ENCODE measurements at places on chromosomes 12 and 14.

DNA sequence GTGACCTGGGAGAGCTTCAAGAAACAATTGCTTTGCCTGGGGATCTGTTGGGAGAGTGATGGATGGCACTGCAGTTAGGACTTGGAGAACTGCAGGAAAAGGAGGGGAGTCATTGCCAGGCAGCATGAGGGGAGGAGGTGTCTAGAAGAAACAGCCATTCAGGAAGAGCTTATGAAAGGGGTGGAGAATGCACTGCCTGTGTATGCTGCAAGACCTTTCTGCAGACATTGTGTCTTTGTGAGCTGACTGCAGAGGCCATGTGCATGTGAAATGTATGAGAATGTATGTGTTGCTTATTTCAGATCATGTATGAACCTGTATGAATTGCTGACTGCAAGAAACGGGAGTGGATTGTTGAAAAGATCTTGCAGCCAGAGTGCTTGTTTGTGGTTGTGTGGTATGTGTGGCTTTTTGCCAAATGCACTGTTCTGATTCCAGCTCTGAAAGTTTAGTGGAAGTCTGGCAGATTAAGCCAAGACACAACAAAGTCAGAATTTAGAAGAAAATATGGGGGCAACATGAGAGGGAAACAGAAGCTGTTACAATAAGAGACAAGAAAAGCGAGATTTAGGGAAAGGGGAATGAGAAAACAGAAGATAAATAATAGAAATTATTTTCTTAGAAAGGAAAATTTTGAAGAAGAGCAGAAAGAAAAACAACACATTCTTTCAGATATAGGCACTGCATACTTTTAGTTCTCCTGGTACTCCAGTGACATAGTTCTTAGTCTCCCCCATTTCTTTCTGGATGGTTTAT is 9.8 kb upstream of the RIMKLB start:
- DNase-seq, result no peak

GRCh38 chr14:104696671-104697316 is 7.4 kb downstream of the INF2 start:
- peak; percentile 64 for DNase-seq

- DNase-seq, result no peak
These were observed 98.8 kb downstream of the CALM1 start for GRCh38 chr14:90495357-90496276.

- DNase-seq, result no peak
These were observed 23.9 kb upstream of the CCDC63 start for GRCh38 chr12:110822821-110823415.

- DNase-seq, result peak; percentile 82
These were observed 48.8 kb downstream of the LTBP2 start for GRCh38 chr14:74563233-74563585.

GRCh38 chr14:50744231-50744630 is 76.1 kb upstream of the SAV1 start:
- DNase-seq, result no peak

GRCh38 chr14:87133073-87133801 is 859.7 kb downstream of the GALC start:
- no peak for DNase-seq

DNA sequence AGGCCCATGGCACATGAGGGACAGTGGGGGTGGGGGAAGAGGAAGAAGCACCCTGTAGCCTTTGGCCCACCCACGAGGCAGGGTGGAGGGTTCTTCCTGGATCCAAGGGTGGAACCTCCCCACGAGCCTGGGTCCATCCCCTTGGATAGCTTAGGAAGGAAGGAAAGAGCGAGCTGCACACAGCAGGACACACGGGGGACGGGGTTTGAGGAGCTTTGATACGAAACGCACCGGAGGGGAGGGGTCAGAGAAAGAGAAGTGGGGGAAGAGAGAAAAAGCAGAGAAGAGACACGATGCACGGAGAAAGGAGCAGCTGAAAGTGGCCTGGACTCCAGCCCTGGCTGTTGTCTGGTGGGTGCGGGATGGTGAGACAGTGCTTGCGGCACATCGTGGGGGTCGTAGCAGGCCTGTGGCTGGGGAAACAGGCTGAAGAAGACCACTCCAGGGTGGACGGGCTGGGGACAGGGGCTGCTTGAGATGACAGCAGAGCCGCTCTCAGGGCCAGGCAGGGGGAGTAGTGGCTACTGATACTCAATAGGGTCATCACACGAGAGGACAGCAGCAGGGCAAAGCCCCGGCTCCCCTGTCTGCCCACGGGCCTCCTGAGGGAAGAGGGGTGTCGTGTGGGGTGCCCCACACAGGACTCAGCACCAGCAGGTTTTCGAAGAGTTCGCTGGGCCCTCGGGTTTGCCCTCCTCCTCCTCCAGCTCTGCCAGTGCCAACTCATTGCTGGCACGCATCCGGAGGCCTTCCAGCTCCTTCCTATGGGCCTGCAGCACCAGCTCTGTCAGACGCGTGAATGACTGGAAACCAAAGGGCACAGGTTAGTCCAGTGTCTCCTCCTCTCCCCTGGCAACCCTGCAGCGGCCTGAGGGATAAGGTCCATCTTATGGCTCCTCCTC is 5.4 kb upstream of the GPX2 start:
- DNase-seq, result no peak

DNA sequence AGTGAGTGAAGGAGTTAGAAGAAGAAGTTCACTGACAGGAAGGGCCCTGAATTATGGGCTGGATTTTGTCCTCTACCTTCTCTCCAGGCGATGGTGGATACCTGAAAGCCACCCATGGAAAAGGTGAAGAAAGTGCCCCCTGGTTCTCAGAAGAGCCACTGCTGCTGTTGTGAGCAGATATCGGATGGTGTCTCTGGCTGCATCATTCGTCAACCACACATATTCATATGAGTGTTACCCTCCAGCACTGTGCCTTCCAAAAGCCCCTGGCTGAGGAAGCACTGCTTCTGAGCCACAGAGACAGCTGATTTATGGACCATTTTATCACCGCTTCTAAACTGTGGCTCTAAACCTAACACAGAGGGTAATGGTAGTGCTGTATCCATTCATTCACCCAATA is 2.0 kb upstream of the ACTN1 start:
- DNase-seq, result no peak

DNA sequence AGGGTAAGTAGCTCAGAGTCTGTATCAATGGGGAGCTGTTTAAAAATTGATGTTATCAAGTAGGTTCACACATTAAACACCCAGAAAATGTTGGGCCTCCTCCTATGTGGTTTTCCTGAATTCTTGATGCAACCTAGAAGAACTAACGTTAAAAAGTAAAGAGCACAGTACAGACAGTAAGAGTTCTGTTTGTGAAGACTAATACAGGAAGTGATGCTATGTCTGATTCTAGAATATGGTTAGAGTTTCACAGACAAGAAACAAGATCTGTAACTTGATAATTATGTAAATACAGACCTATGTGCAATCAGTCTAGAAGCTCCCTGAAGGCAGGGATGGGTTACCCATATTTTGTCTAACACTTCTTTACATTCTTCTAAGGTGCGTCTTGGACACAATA is 214.9 kb upstream of the BTG1 start:
- DNase-seq, result no peak

DNA sequence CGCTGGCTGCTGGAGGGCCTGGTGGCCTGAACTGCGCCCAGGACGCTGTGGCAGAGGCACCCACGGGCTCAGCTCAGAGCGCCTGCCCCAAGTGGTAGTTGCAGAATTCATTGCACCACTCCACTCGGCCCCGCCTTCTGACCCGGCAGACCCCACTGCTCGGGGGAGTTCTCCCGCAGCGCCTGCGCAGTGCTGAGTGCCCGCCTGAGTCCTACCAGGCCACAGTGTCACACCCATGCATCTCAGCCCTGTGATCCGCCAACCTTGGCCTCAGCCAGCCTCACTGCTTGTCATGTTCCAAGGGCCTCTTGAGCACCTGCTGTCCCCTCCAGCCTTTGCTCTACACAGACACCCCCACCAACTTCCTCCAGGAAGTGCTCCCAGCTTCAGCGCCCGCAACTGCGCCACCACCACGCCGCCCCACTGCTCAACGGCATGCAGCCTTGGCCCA is 12.2 kb downstream of the DEGS2 start:
- DNase-seq, result no peak

DNA sequence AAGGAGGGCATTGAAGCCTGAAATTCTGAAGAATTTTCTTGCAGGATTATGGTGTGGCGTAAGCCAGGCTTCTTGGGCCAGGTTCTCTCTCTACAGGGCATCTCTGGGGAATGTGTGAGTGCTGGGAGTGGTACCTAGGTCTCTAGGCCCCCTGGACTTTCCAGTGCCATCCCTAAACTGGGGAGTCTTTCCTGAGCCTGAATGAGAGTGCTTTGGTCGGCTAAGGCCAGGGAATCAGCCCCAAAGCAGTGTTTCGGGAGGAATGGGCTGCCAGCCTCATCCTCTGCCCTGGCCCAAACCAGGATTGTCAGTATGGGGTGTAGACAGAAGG is 93.9 kb downstream of the CALM1 start:
- DNase-seq, result no peak

GRCh38 chr12:69170293-69170692 is 69.1 kb upstream of the CPSF6 start:
- no peak for DNase-seq

Measured in NCI-H1694 (cell line).